ENCODE measurements at places on chromosomes 13 and 19.

GRCh38 chr13:99741960-99742359 is 229.6 kb downstream of the ZIC5 start:
- no peak for DNase-seq

DNA sequence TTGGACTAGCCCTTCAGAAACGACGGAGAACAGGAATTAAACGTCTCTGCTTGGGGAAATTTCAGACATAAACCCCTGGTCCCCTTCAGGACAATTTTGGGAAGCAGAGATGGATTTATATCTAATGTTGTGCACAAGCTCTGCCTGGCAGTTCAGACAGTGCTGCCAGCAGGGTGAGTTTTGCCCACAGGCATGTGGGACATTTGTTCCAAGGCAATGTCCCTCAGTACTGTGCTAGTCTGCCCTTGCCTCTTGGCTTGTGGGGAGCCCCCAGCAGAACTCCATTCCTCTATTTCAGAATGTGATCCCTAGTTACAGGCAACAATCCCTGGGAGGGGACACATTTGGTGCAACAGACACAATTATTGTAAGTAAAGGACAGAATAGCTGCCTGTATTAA is 76.5 kb upstream of the GPR12 start:
- no peak for DNase-seq

- DNase-seq, result no peak
These were observed at the start of gene COX6B2 for GRCh38 chr19:55354698-55355212. Gene COX6B2, minus strand, starts transcription at chr19:55354719. Its CDS starts 198 bp downstream, at chr19:55354521.

GRCh38 chr19:47186446-47187334 is 44.3 kb downstream of the BBC3 start:
- DNase-seq, result no peak

DNA sequence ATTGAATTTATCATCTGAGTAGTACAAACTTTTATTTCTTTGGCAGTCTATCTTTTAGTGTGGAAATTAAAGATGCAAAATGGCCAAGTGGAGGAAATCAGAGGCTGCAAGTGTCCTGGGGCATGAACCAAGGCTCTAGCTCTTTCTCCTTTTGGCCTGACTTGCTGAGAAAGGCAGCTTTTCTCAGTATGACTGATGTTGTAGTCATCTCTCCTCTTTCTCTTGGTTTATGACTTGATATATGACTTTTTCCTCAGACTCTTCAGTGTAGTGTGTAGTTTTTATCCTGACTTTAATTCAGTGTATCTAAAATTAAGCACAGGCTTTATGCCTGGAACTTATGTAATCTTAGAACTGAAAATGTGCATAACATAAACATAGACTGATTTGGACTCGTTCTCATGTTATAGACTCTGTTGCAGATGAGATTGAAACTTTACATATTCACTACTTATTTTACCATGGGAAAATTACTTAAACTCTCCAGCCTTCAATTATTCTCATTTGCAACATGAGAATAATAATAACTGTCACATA is 65.7 kb downstream of the SLITRK5 start:
- peak; percentile 11 for DNase-seq

- no peak for DNase-seq
These were observed 13.6 kb downstream of the ZIC2 start for GRCh38 chr13:99995104-99995588.

DNA sequence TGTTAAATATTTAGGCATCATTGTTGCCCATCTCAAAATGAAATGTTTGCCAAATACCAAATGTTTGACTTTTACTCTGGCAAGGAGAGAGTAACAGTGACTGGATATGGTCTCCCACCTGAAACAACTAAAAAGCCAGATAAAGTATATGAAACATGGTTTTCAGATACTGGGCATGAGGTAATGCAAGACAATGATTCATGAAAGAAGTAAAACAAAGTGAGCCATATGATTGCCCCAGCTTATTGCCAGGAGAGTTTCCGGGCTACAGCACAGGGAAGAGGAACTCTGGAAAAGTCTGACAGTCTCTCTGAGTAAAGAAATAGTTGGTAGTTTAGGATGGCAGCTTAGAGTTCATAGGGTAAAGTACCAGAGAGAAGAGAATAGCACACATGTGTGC is 354.6 kb downstream of the DNAJC15 start:
- DNase-seq, result peak; percentile 57

GRCh38 chr13:103945836-103946235 is 879.6 kb upstream of the SLC10A2 start:
- no peak for DNase-seq

DNA sequence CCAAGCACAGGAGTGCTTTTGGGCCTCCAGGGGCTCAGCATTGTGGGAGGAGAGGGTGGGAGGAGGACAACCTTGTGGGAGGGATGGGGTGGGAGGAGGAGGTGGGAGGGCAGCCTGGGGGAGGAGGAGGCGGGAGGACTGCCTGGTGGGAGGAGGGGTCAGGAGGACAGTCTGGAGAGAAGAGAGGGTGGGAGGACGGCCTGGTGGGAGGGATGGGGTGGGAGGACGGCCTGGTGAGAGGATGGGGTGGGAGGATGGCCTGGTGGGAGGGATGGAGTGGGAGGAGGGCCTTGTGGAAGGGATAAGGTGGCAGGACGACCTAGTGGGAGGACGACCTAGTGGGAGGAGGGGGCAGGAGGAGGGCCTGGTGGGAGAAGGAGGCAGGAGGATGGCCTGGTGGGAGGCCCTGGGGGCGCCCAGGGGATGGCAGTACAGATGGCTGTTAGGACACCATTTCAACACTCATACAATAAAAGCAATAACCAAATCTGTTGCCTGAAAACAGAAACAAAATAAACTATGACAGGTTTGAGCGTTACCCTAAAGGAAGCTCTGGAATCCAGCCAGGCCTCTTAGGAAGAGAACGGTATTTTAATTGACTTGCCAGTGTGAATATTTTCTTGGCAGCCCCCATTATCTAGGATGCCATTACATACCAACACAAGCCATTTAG is 63.7 kb downstream of the CRYL1 start:
- DNase-seq, result no peak

Measured in epithelial cell of esophagus (primary cell).